ENCODE measurements at places on chromosomes 3 and 15.

DNA sequence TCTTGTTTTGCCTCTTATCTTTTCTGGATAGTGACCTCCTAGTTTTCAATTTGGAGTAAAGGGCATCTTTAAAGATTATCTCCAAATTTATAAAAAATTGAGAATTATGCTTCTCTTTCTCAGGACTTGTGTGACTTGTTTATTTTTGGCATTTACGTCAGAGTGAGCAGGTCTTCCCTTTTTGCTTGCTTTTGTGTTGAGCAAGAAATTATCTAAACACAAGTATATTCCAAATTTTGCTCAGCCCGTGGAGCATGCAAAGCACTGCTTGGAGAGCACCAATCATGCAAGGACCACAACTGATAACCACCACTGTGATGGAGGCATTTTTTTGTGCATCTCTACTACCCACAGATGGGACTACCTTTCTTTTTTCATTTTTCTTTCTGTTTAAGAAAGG lies 7.1 kb downstream of the SLC25A26 start:
- no peak for DNase-seq

DNA sequence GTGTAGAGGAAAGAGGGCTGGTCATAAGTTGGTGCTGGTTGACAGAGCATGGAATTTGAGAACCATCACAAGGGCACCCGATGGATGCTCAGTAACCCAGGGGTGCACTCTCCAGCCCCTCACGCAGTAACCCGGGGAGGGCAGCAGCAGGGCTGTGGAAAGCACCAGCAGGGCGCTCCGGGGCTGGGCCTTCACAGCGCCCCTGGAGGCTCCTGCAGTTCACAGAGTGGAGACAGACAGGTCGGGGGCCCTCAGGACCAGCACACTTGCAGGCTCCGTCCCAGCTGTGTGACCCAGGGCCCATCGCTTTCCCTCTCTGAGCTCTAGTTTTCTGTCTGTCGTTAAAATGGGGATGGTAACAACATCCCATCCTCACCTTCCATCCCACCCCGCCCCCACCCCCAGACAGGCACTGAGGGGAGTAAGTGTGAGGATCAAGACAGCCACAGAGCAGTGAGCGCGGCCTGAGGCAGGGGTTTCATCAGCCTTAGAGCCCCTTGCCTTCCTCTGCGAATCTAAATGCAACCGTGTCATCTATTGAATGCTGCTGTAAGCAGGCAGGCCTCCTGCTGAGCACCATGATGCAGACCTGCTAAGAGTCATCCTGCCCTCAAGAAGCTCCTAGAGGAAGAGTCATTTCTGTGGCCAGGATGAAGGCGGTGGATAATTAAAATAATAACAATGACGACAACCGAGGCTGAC lies 90.2 kb upstream of the LINGO1 start:
- no peak for DNase-seq

DNA sequence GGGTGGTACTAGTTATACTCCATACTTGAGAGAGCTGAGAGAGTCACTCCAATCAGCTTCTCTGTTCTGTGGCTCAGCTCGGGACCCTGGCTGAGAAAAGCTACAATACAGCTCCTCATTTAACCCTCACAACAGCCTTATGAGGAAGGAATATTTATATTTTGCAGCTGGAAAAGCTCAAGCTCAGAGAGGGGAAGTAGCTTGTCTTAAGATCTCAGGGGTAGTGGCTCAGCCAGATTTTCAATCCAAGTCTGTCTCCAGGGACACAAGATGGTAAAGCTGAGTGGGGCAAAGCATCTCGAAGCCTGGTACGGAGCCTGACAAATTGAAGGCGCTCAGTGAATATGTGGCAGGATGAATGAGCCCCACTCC lies 14.8 kb downstream of the SCAMP2 start:
- no peak for DNase-seq

- DNase-seq, result no peak
These were observed 25.7 kb upstream of the GALNT15 start for GRCh38 chr3:16148783-16149182.

- no peak for DNase-seq
These were observed 31.8 kb downstream of the TKT start for GRCh38 chr3:53224026-53224425.

- no peak for DNase-seq
These were observed 45.9 kb upstream of the ALDH1A3 start for GRCh38 chr15:100833417-100834389.

GRCh38 chr3:42980909-42981308 lies 1.8 kb downstream of the GASK1A start:
- DNase-seq, result no peak

- DNase-seq, result no peak
These were observed 116.3 kb downstream of the PGPEP1L start for GRCh38 chr15:98891301-98891700.

DNA sequence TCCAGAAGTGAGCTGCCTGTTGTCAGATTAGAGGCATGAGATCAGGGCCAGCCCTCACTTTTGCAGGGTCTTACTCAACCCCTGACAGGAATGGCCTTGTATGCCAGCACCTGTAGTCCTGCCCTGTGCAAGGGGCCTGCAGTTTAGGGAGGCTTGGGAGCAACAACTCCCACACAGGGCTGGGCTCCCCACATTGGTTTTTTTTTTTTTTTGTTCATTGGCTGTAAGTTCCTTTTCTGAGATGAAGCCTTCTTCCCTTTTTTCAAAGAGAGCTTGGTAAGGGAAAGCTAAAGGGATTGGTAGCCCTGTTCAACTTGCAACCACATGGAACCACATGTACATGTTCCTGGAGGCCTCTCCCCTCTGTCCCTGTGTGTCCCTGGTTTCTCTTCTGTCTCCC lies 46.4 kb downstream of the TNFAIP8L3 start:
- no peak for DNase-seq

DNA sequence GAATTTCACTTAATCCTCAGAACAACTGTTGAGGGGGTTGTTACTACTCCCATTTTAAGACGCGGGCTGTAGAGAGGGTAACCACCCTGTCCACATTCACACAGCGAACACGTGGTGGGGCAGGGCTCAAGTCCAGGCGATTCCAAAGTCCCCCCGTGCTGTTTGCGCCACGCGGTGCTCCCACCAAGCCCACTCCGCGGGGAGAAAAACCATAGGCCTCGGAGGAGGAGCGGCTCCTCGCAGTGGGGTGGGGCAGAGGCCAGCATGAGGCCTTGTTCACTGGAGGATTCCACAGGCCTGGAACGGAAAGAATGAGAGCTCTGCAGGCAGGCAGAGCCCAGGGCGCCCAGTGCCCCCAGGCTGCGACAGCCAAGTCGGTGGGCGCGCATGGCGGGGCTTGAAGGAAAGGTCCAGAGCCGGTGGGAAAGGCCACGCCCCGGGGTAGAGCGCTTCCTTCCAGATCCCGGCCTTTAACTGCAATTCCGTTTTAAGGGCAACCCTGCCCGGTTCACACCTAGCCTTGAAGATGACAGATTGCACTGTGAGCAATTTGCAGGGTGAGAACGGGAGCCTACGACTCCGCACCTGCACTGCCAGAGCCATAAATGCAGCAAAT lies 161.8 kb upstream of the TBL1XR1 start:
- peak; percentile 42 for DNase-seq

DNA sequence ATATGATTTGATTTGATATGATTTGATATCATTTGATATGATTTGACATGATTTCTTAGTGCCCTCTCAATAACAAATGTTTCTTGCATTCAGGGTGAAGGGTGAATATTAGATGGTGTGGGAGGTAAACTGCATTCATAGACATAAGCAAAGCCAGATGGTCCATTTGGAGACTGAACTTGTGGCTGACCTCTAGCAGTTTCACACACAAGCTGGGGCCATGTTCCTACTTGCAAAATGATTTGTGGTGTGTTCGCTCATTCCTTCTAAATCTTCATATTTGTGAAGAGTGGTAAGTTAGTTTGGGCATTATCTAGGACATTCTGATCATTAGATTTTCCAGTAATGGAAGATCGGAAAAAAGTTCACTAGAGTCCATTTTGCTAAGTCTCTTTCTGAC lies 40.5 kb upstream of the CCR4 start:
- no peak for DNase-seq

GRCh38 chr15:35256551-35256950 lies 171.5 kb upstream of the NANOGP8 start:
- DNase-seq, result no peak

GRCh38 chr3:101637451-101637850 lies 39.5 kb downstream of the ZBTB11 start:
- DNase-seq, result no peak

DNA sequence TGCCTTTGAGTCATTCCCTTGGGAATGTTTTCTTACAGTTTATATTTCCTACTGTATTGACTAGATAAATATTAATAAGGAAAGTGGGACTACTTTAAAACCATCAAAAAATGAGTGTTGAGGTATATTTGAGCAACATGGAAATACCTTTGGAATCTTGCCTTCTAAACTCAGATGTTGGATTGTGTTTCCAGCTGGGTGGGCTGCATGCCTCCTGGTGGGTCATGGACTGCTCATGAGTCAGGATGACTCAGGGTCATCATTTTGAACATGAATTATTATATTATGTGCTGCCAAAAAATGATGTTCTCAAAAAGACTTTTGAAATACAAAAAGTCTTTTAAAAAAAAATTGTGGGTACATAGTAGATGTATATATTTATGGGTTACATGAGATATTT lies 41.1 kb upstream of the APH1B start:
- no peak for DNase-seq

DNA sequence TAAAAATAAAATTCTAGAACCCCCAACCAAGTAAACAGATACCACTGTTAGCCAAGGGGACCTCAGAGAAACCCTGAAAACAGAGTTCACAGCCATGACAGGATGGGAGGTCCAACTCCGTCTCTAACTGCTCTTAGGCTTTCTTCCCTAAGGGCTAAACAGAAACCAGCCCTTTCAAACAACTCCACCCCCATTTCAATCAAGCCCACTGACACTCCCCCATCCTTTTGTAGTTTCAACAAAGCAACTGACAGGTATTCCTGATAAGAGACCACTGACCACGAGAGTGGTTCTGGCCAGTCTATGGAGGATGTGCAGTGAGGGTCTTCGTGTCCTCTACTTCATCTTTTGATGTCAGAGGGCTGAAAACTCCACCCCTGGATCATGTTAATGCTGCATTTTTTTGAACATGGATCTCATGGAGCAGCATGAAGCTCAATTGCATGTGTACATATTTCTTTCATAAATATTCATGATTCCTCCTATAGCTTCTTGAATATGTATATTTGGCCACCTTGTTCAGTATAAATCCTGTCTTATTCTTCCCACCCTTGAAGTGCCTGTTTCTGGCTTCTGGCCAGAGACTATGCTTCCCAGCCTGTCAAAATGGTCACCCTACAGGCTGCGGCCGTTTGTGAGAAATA lies 222.6 kb downstream of the OSBPL10 start:
- no peak for DNase-seq

DNA sequence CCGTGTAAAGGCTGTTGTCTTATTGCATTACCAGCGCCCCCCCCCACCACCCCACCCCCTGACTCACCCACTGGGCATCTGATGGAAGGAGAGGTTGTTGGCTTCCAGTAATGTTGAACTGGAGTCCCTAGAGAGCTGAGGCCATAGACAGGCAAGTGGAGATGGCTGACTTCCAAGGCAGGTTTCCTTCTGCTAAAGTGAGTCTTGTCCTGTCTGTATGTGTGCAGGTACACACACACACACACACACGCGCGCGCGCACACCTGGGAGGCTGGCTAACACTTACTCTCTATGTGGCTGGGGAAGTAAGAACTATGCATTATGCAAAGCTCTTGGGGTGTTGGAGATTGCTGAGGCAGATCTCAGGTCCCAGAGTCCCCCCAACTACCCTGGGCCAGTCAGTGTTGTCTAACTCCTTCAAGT lies 1.6 kb upstream of the KY start:
- DNase-seq, result no peak

- no peak for DNase-seq
These were observed 67.6 kb upstream of the ETV5 start for GRCh38 chr3:186176373-186176990.

DNA sequence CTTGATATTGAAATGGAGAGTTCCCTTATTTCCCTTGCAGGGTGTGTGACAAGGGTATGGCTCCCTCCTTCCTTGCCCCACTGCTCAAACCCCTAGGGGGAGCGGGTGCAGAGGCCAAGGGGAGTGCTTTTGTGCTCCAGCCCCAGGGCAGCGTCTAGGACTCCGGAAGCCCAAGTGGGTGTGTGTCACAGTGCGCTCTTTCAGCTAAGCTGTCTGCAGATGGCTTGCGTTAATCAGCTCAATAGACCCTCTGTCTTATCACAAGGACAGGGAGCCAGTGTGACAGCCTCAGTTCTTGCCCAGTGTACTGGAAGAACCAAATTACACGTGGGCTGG lies 523.6 kb upstream of the LMCD1 start:
- DNase-seq, result no peak

GRCh38 chr3:53195066-53195450 lies 34.0 kb downstream of the PRKCD start:
- DNase-seq, result no peak

GRCh38 chr15:83489690-83490089 lies 42.5 kb downstream of the SH3GL3 start:
- no peak for DNase-seq

DNA sequence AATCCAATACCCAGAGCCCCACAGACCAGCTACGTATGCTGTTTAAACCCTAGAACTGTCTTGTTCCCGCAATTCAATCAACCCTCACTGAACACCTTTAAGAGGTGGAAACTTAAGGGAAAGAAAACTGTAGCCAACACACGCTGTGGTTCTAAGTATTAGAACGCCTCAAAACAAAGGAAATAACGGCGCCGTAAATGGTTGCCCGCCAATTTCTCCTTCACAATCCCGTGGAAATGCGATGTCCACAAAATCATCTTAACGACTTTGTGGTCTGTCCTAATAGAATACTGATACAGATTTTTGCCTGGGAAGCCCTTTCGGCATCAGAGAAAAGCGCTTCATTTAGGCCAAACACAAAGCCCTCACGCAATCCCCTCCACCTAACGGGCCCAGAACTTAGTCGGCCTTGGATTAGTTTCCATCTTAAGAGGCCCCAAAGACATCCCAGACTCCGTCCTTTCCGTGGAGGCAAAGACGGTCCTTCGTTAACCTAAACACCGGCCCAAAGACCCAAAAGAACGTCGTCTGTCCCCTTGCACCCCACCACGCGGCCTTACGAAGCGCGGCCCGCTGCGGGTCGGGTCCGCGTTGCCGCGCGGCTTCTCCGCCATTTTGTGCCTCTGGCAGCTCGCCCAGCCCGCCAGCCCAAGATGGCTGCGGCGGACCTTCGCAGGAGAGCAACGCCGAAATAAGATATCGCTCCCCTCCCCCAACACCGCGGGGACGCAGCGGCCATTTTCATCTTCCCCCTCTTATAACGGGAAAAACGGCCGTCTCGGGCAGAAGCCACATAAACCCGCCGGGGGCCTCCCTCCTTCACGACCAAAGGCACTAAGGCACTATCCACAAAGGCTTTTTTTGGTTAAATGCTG lies 763 bp downstream of the TRA2B start:
- peak; percentile 91 for DNase-seq

All from hematopoietic multipotent progenitor cell treated with erythropoietin and hydrocortisone succinate and interleukin-3 and kit ligand, for 15 days (in vitro differentiated cells).